HepG2 (cell line): ENCODE measurements at places on chromosomes 3 and 15.

- DNase-seq = no peak
Observed at GRCh38 chr3:181610083-181610972, 101.4 kb upstream of the SOX2 start.

GRCh38 chr3:147816752-147817151 lies 407.6 kb downstream of the ZIC1 start:
- no peak for DNase-seq

DNA sequence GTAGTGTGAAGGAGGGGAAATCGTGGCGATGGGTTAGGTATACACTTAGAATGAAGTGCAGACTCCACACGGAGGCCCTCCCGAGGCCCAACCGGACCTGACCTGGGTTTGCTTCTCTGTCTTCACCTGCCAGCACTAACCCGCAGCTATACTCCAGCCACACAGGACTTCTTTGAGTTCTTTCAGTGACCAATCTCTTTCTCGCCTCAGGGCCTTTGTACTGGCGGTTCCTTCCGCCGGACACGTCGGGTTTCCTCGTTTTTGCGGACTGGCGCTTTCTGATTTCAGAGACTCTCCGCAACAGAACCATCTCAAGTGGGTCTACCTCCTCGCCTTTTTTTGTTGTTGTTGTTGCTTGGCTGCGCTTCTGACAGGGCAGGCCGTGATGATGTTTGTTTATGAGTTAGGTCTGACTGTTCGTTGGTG lies at the start of gene NEIL1:
Gene NEIL1 (plus strand): TSS at position 244 of the 426 bp plus-strand sequence. CDS start 1,867 bp downstream, outside the sequence.
- no peak for DNase-seq

- no peak for DNase-seq
Observed at GRCh38 chr15:74843891-74844299, 939 bp upstream of the ULK3 start.

- no peak for DNase-seq
Observed at GRCh38 chr15:67501836-67502461, 19.0 kb upstream of the C15orf61 start.

- DNase-seq = no peak
Observed at GRCh38 chr3:134163096-134163495, 87.6 kb downstream of the RYK start.
